Ammon's horn (tissue), 1 donor: ENCODE measurements at places on chromosomes 2 and 18.

GRCh38 chr18:25759111-25759510, 331.3 kb downstream of the SS18 start:
- no peak for DNase-seq

DNA sequence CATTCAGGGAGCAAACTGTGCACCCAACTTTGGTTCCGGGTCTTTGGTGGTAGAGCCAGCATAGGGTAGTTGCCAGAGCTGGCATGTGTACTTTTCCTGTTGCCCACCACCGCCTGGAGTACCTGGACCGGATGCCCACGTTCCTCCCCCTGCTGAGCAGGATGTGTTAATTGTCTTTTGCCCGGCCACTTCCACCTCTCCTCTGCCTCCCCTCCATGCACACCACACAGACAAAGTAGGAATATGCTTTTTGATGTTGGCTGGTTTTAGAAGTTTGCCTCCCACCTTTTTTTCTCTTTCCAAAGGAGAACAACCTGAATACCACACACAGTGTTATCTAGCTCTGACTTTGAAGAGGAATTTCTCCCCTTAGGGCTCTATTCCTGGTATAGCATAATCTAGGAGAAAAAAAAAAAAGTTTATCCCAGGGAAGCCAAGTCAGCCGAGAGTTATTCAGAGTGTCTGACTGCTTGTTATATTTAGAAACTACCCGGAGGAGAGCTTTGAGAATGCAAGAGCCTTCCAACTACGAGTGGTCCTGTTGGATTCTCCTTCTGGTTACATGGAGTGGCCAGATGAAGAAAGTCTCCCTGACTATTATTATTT, 111.9 kb downstream of the SETBP1 start:
- DNase-seq = no peak

DNA sequence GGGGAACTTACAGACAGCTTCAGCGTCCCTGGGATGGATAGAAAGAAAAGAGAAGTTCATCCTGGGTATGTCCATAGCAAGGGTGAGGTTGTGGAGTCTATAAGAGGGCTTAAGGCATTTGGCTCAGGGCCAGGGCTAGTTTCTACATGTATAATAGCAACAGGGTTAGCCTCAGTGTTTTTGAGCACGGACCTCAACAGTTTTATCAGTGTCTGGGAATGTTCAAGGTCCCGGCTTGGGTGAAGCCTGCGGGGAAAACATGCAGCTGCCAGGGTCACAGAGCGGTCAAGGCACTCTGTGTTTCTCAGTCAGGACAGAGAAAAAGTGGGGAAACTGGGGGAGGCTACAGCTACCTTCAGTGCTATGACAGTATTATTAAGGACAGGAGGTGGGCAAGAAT, 427.7 kb upstream of the HS6ST1 start:
- DNase-seq = no peak

DNA sequence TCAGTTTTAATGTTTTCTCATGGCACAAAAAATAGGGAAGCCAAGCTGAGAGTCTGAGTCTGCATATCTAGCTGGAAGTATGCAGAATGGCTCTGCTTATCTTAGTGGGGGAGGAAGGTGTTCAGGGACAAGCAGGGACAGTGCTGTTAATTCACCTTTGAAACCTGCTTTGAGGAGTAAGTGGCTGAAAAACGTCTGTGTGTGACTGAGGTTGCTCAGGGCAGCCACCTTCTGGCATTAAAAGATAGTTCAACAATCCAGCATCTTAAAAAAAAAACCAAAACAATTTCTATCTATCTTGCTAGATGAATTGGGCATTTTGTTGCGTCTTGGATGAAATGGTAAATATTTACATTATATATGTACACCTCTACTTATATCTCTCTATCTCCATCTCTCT, 2.0 kb upstream of the TRPM8 start:
- DNase-seq = no peak

- no peak for DNase-seq
Measured at GRCh38 chr2:228700638-228701037, 519.2 kb upstream of the SPHKAP start.

DNA sequence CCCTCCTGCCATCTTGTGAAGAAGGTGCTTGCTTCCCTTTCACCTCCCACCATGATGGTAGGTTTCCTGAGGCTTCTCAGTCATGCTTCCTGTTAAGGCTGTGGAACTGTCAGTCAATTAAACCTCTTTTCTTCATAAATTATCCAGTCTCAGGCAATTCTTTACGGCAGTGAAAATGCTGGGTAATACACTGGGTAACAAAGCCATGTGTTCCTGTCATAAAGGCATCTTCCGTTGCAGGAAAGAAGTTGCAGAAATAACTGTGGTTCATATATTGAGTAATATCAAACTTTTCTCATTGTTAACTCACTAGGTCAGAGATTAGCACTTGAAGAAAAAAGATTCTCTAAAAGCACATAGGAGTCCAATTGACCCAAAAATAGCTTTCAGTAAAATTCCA, 163.9 kb upstream of the HNMT start:
- DNase-seq = no peak
